ENCODE measurements at places on chromosomes 13 and 19. TPM values are rescaled to one million over a fixed set of nuclear protein-coding genes. Genes with fewer than 3 reads are reported as not detected.
A peak's percentile ranks its signal among the peaks of the same experiment; 100 is the strongest.

- no peaks in the 10 kb centered on the region for H3K36me3 ChIP-seq
- no peaks in the 10 kb centered on the region for H3K27me3 ChIP-seq
- peak; percentile 93 for DNase-seq
- H3K27ac ChIP-seq: peak within 1 kb of the TSS; percentile 86
- peak within 1 kb of the TSS; percentile 90 for H3K4me3 ChIP-seq
- H3K4me1 ChIP-seq: peaks cover 5% of the 10 kb centered on the region
These were observed at the start of gene TRPM4 for GRCh38 chr19:49157445-49158224. TRPM4 (plus strand) TSS chr19:49157792; CDS start chr19:49157867, 75 bp downstream.

GRCh38 chr13:28327373-28328270, 167.3 kb downstream of the FLT1 start:
- H3K27me3 ChIP-seq: no peaks in the 10 kb centered on the region
- no peak overlapping the region for H3K27ac ChIP-seq
- DNase-seq: no peak
- no peaks in the 10 kb centered on the region for H3K36me3 ChIP-seq
- H3K4me1 ChIP-seq: no peaks in the 10 kb centered on the region

GRCh38 chr19:2942928-2943640, 1.7 kb downstream of the ZNF77 start:
- H3K4me1 ChIP-seq: no peaks in the 10 kb centered on the region
- no peak overlapping the region for H3K4me3 ChIP-seq
- no peaks in the 10 kb centered on the region for H3K27me3 ChIP-seq
- H3K36me3 ChIP-seq: no peaks in the 10 kb centered on the region
- no peak overlapping the region for H3K27ac ChIP-seq

DNA sequence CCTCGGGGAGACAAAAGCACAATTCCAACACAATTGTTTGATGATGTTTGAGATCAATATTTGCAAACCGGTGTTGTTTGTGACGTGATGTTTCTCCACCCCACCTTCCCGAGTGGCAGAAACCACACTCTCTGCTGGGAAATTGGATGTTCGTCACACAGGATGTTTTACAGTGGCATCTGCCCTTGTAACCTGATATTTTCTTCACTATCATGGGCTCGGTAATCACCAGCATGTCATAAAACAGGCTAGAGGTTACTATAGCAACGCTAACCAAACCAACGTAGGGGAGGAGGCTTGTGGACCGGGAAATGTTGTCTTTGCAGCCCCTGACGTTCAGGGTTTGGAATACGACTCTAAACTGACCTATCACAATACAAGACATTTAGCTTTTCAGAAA, 454.5 kb downstream of the IRS2 start:
- no peaks in the 10 kb centered on the region for H3K36me3 ChIP-seq
- no peaks in the 10 kb centered on the region for H3K4me1 ChIP-seq
- no peak overlapping the region for H3K4me3 ChIP-seq
- no peak for DNase-seq
- H3K27ac ChIP-seq: no peak overlapping the region

The TUBB4A gene
- total RNA-seq: not detected

DNA sequence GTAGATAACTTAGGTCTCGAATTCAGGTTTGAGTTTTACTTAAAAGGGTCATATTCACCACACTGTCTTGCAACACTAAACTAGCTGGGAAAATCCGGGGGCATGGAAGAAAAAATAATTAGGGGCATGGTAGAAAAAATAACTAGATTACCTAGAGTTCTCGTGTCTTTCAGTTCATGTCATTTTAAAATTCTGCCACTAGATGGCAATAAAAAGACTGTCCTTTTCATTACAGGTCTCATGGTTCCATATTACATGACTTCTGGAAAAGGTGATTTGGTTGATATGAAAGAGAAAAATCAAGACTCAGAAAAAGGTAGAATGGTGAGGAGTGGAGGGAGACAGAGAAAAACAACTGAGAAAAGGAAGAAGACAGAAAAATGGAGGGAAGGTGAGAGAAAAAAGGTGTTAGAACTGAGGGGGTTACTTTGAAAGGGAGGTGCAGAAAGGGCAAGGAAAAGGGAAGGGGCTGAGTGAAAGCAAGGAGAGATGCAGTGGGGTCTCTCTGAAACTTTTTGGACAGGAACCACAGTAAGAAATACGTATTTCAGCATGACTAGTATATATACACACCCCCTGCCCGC, 299.0 kb downstream of the KLF12 start:
- no peak overlapping the region for H3K27ac ChIP-seq
- DNase-seq: no peak
- no peaks in the 10 kb centered on the region for H3K36me3 ChIP-seq

GRCh38 chr19:38079926-38080380, 144.1 kb downstream of the DPF1 start:
- H3K4me1 ChIP-seq: no peaks in the 10 kb centered on the region
- no peak overlapping the region for H3K27ac ChIP-seq
- H3K27me3 ChIP-seq: no peaks in the 10 kb centered on the region
- H3K4me3 ChIP-seq: no peak overlapping the region
